ENCODE measurements at places on chromosomes 5 and 9. TPM values are rescaled to one million over a fixed set of nuclear protein-coding genes. Genes with fewer than 3 reads are reported as not detected.

The BARHL1 gene
- not detected for total RNA-seq

- no peak for DNase-seq
Measured at GRCh38 chr5:106088462-106088861, 1582.3 kb downstream of the EFNA5 start.

DNA sequence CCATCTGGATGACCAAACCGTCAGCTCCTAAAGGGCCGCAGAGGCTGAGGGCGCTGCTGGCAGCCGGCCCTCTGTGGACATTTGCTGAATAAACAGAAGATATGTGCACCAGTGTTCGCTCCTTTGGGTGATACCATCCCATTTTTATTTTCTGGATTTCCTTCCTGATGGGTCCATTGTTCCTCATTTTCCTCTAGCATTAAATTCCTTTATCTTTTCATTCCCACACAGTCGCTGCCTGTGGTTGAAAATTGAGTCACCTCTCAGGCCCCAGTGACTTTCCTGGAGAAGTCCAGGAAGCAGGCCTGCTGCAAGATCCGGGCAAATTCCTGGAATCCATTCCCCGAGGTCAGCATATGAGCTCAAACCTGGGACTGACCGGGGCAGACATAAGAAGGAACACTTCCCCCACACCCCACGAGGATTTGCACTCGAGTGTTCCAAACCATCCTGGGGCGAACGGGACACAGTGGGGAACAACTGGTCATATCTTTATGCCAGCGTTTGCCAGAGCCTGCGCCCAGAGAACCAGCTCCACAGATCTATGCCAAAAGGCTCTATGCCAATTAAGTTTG is 86.7 kb upstream of the PCA3 start:
- no peak for DNase-seq

DNA sequence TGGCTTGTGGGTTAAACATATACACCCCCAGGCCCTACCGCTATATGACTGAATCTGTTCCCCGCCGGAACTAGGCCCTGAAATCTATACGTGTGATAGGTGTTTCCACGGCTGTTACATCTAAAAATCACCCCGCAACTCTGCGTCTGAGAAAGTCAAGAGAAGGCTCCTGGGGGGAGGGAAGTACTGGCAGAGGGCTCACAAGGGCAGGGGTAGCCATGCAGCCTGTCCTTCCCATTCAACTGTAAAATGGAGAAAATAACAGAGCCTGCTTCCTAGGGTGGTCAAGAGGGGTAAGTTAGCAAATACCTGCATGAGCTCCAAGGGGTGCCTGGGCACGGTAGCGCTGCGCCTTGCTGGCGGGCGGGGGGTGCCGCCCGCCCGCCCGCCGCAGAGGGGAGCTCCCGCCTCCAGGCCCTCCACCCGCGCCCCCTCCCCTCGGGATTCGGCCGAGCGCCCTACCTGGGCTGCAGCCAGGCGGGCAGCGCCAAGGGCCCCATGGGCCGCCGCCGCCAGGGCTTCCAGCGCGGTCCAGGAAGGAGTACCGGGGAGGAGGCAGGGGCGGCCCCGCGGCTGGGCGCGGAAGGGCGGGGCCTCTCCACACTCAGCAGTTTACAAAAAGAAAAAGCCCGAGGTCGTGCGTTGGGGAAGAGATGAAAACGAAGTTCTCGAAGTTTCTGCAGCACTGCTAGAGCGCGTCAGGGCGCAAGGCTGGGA is at the start of gene HACD4:
HACD4 (minus strand) TSS at position 550 of the 717 bp plus-strand sequence; CDS start at position 500, 50 bp downstream.
- peak; percentile 74 for DNase-seq

DNA sequence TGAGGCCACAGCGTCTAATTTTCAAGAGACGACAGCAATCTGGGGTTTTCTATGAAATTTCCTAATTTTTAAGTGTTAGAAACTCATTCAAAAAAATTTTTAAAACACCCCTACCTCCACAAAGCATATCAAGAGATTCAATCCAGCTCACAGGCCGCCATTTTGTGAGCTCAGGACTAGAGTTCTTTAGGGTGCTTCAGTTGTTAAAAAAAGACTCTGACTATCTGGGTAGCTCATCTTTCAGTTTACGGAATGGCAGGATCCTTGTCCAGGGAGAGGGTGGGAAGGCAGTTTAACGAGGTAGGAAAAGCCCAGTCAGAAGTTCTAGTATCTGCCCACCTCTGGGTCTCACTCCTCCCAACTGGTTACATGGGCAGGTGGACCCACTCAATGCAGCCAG is 43.1 kb downstream of the CAMK2A start:
- no peak for DNase-seq

GRCh38 chr5:168747987-168748777 is 169.0 kb upstream of the PANK3 start:
- no peak for DNase-seq

The OR2K2 gene
- total RNA-seq: not detected

DNA sequence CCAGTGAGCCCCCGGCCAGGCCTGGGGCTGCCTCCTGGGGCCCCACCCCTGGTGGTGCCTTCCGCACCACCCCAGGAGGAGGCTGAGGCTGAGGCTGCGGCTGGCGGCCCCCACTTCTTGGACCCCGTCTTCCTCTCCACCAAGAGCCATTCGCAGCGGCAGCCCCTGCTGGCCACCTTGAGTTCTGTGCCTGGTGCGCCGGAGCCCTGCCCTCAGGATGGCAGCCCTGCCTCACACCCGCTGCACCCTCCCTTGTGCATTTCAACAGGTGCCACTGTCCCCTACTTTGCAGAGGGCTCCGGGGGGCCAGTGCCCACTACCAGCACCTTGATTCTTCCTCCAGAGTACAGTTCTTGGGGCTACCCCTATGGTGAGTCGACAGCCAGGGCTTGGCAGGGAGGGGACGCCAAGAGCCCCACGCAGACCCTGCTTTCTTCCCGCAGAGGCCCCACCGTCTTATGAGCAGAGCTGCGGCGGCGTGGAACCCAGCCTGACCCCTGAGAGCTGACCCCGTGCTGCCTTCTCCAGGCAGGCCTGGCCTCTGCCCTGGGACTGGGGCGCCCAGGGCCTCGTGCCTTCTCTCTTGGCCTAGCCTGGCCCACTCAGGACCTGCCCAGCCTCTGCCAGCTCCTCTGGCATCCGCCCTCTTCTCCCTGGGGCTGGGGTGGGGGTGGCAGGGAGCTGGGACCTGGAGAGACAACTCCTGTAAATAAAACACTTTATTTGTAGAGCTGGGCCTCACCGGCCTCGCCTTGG is 4.0 kb upstream of the EHMT1 start:
- no peak for DNase-seq

- peak; percentile 61 for DNase-seq
Measured at GRCh38 chr5:64505769-64506566, at the start of gene RGS7BP. Gene RGS7BP (plus strand): TSS chr5:64506015. CDS start chr5:64506625, 610 bp downstream.

The C5orf46 gene
- not detected for total RNA-seq

All from sciatic nerve (tissue), 2 donors.